ENCODE measurements at places on chromosomes 2 and 18.

GRCh38 chr18:48896875-48897511, 53.8 kb downstream of the SMAD7 start:
- DNase-seq, result peak; percentile 95

- no peak for DNase-seq
These were observed 1563.1 kb downstream of the LRP1B start for GRCh38 chr2:140567734-140568133.

- DNase-seq, result no peak
These were observed 33.7 kb upstream of the LYPD6B start for GRCh38 chr2:149004836-149005235.

DNA sequence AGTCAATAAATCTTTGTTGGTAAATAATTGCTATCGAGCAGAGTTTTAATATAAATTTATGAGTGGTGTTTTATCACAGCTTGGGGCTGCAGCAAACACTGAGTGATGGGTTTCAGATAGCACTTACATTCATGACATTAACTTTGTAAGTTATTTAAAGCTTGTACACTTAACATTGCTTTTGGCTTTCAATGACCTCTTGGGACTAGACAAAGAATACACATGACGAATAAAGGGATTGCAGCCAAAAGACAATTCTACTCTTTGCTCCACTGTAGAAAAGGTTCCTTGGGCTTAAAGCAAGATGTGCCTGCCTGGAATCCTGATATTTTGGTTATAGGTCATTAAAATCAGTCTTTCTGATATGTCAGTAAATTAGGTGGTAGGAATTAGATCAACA, 299.5 kb downstream of the GBX2 start:
- no peak for DNase-seq

GRCh38 chr18:49227001-49227380, 233.5 kb downstream of the DYM start:
- no peak for DNase-seq

DNA sequence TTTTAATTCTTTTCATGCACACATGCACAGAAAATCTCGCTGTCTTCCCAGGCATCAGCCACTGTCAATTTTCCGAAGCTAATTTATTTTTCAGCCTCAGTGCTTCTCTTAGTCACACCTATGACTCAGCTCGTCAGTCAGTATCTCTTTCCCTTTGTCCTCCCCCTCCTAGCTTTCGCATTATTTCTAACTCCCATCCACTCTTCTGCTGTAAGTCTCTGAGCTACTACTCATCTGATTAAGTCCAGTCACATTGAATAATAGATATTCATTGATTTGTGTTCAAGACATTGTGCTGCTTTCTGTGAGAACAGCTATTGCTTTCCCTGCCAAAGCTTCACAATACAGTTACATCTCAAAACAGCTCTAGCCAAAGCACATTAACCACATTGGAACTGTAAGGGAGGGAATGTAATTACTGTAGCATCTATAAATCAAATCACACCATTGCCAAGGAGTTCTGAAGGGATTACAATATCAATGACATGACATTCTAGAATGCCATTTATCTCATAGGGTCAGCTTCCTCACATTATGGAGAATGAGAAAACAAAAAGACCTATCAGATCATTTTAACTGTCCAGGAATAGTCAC, 89.4 kb downstream of the SCN3A start:
- DNase-seq, result no peak

GRCh38 chr18:42196651-42197050, 241.6 kb downstream of the PIK3C3 start:
- no peak for DNase-seq

DNA sequence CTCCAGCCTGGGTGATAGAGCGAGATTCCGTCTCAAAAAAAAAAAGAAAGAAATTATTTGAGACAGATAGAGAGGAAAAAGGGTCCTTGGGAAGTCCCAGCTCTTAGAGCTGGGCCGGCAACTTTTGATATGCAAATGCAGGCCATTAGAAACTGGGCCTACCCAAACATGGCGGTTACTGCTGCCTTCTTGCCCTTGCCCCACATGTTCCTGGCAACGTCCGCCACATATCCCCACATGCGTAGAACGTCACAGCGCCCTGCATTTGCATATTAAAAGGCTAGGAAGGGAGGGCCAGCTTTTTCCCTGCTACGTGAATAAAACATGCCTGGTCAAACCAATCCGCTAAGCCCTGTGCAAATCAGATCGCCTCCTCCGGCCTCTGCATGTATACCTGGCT, 40.7 kb upstream of the LBH start:
- DNase-seq, result no peak

GRCh38 chr18:51614967-51615571, 417.6 kb upstream of the MEX3C start:
- no peak for DNase-seq

DNA sequence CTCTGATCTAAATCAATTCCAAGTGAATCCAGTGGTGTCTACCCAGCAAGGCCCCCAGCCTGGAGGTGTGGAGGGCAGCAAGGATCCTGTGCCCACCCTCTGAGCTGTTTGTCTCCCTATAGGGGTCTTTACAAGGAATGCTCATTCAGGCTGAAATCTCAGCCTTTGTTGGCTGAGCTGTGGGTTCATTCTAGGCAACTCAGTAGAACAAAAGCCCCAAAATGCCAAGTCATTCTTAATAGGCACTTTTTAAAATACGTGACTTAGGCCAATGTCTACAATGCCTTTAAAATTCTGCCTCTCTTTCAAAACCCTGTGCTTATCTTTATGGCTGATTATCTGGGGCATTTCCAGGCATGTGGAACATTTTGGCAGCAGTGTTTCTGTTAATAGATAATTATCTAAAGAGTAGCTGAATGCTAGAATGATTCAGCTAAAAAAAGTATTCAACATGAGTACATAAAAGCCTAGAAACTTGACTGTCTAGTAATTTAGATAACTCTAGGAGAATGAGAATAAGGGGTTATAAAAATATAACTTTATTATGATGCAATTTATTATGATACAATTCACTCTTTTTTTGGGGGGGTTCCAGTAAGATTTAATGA, 7.4 kb downstream of the UGT1A6 start:
- DNase-seq, result no peak

GRCh38 chr18:55908901-55909366, 320.9 kb upstream of the TCF4 start:
- DNase-seq, result no peak

- peak; percentile 2 for DNase-seq
These were observed 19.2 kb upstream of the GRP start for GRCh38 chr18:59200787-59201186.

DNA sequence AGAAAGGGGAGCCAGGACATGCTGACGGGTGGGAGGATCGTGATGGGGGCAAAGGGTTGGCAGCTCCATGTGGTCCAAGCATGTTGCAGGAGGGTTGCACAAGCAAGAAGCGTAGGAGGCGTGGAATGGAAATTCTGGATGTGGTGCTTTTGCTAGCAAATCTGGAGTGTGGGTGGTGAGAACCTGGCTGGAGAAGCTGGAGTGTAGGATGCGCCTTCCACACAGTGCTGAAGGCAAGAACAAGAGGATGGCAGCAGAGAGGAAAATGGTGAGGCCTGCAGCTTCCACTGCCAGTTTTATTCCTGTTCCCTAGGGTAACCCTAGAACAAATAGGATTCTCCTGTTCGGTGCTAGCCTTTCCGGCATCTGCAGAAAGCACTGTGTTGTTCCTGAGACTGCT, 22.4 kb downstream of the CREG2 start:
- no peak for DNase-seq

DNA sequence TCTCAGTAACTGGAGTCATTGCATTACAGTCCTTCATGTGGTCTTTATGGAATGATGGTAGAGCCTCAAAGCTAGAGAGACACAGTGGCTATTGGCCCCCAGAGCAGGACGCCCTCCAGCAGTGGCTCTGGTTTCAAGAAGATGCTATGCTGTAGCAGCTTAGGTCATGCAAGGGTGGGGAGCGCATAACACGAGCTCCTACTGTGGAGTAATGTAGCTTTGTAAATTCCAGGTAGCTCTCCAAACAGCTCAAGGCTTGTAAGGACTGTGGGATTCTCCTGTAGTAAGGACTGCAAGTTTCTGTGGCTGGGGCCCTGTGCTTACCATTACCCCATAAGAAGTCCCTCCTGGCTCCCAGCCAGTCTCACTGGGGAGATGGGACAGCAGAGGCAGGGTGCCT, 15.6 kb downstream of the APLF start:
- DNase-seq, result no peak

DNA sequence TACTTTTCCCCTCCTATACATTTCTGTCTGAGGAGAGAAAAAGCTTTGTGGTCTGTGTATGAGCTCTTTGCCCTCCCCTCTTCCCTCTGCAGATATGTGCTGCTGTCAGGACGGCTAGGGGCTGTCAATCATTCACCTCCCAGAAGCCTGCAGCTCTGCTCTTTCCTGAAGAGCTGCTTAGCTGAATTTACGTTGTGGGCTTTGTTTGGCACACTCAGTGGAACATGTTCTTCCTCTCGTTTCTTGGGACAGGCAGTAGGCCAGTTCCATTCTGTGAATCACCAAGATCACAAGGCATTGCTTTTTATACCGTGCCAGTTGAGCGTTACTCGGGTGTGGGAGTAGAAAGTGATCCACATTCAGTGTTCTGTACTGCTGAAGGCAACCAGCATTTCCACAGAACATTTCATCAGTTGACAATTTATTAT, 136.7 kb downstream of the LAMA3 start:
- no peak for DNase-seq

- DNase-seq, result no peak
These were observed 33.1 kb upstream of the MBP start for GRCh38 chr18:77165503-77166188.

- no peak for DNase-seq
These were observed 79.4 kb upstream of the MAP4K3 start for GRCh38 chr2:39516347-39517101.

- DNase-seq, result no peak
These were observed 75.2 kb upstream of the TSPYL6 start for GRCh38 chr2:54330926-54331835.

GRCh38 chr2:112836163-112836560, 417 bp downstream of the IL1B start:
- DNase-seq, result no peak

GRCh38 chr2:164661349-164661748, 40.1 kb upstream of the GRB14 start:
- DNase-seq, result no peak

DNA sequence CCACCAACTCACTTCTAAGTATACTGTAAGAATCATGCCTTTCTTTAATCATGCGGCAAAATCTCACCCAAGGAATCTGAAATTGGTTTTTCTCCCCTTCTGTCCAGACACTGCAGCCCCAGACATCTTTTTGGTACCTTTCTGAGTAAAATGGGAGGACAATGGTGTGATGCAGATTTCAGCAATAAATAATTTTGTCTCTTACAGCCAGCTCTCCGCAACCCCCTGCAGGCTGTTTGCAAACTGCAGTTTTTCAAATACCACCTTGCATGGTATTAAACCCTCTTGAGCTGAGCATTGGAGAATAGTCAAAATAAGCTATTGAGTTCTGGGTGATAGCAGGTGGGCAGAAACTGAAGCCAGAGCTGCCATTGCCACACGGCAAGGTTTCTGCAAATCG, 32.2 kb downstream of the GPR39 start:
- DNase-seq, result peak; percentile 27

DNA sequence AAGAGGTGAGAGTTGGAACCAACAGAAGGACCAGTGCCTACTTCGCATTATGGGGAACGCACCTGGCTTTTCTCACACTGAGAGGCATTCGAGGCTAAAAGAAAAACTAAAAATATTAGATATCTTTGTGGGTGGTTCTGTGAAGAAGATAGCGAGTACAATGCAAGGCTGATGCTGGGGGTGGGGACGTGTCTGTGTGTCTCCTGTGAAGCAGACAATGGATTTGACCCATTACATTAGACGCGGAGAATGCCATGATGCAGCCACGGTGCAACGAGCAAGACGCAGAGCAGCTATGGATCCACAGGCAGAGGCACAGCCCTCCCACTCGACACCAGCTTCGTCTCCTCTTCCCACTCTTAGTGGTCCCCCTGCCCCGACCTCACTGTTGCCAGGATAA, 61.0 kb downstream of the ADCY3 start:
- DNase-seq, result no peak

DNA sequence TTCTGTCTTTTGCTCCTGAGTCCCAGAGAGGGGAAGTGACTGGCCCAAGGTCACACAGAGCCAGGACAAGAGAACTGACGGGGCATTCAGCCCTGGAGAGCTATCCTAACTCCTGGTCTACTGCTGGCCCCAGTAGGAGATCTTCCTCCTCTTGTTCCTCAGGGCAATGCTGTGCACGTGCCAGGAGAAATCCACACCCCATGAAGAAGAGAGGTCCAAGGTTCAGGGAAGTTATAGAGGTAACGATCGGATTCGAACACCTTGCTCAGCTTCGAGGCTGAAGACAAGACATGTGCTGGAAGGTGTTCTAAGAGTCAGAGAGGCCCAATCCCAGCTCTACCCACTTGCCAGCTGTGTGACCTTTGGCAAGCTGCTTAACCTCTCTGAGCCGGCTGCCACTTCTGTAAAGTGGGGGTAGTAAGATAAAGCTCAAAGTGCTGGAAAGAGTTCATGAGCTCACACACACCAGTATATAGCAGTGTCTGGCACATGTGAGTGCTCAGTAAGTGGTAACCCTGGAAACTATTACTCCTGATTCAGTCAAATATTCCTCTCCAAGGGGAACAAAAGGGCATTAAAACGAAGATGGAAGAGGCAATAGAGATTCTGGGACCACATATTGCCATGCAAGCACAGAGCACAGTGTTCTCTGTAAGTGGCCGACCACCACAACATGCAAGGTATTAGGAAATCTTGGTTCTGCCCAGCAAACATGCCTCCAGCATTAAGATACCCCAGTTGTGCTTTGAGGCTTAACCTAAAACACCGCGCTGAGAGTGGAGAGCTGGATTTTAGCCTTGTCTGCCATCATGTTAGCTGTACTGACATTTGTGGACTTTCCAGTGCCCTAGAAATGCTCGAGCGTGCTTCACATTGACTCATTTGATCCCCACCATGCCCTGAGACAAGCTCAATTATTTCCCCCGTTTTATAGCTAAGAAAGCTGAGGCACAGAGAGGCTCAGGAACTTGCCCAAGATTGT, 25.6 kb downstream of the SERTAD2 start:
- DNase-seq, result no peak

GRCh38 chr2:20666304-20667150, at the start of gene GDF7:
Gene GDF7, plus strand, starts transcription at chr2:20667144. Its CDS starts 96 bp downstream, at chr2:20667240.
- no peak for DNase-seq

- no peak for DNase-seq
These were observed 60.0 kb downstream of the CEP192 start for GRCh38 chr18:13051159-13051558.

GRCh38 chr2:239728751-239729150, 296.4 kb downstream of the NDUFA10 start:
- DNase-seq, result no peak

Data from NB4 (cell line).